ENCODE measurements at places on chromosomes 5 and 9.
A peak's percentile ranks its signal among the peaks of the same experiment; 100 is the strongest.

- DNase-seq: no peak
Observed at GRCh38 chr5:154325566-154325965, 120.2 kb upstream of the SAP30L start.

DNA sequence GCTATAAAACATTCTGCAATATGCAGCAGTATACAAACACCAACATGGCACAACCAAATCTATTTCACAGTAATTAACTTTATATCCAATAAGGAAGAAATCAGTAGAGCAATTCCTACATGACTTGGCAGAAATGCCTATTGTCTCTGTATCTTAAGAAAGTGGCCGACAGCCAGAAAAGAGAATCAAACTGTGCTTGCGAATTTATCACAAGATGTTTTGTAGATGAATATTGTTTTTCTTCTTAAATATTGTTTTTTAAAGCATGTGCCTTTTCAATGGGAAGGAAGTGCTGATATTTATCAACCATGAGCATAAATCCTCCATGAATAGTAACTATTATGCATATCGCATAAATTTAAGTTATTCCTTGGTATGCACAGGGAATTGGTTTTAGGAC is 501.7 kb upstream of the DMAC1 start:
- DNase-seq: no peak

GRCh38 chr5:159120446-159120845 is 20.7 kb upstream of the EBF1 start:
- peak; percentile 61 for DNase-seq

GRCh38 chr9:26012797-26013196 is 334.6 kb upstream of the TUSC1 start:
- no peak for DNase-seq

- DNase-seq: no peak
Observed at GRCh38 chr5:176770431-176770830, 39.9 kb upstream of the UNC5A start.

DNA sequence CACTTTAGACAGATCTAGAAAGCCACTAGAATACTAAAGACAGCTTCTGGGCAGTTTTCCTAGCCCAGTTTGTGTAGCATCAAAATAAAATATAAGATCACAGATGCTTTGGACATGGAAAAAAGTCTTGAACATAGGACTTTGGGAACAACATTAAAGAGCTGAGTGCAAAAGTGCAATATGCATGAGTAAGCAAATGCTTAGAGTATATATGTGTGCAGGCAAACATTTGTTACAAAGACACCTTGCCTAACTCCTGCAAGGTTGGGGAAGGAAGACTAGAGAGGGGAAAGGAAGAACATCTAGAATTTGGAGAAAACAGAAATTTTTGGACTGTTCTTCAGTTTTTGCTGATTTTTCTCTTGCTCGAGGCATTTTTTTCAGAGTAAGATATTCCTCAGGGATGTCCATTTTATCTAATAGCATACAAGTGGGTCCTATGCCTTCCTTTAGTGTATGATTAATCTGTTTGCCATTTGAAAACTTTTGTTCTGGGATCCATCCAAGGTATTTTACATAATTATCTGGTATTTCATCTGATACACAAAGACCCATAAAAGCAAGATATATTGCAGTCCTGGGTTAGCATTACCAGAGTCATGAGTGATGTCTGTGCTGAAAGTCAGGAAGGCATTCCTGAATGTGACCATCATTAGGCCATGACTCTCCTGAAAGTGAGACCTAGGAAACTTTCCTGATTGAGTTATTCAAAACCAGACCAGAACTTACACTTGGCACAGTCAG is 142.0 kb upstream of the RGMB start:
- no peak for DNase-seq

DNA sequence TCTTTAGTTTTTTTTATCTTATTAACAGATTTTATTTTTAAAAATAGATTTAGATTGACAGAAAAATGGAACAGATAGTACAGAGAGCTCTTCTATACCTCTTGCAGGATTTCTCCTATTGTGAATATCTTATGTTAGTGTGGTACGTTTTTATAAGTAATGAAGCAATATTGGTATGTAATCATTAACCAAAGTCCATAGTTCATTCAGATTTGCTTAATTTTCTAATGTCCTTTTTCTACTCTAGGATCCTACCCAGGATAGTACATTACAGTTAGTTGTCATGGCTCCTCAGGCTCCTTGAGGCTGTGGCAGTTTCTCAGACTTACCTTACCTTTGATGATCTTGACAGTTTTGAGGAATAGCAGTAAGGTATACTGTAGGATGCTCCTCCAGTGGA is 30.4 kb downstream of the PPP2R2B start:
- DNase-seq: no peak

DNA sequence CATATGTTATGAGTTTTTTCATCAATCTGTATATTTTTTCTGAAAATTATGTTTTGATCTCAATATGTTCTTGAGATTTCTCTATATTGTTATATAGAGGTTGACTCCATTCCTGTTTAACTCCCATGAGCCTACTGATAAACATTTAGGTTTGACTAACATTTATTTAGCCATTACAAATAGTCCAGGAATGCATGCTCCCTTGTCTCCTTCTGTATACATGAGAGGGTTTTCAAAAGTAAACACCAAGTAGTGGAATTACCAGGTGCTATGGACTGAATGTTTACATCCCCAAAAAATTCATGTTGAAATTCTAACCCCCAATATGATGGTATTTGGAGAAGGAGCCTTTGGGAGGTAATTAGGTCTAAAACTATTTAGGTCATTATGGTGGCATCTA is 3.5 kb upstream of the OR5C1 start:
- DNase-seq: no peak

DNA sequence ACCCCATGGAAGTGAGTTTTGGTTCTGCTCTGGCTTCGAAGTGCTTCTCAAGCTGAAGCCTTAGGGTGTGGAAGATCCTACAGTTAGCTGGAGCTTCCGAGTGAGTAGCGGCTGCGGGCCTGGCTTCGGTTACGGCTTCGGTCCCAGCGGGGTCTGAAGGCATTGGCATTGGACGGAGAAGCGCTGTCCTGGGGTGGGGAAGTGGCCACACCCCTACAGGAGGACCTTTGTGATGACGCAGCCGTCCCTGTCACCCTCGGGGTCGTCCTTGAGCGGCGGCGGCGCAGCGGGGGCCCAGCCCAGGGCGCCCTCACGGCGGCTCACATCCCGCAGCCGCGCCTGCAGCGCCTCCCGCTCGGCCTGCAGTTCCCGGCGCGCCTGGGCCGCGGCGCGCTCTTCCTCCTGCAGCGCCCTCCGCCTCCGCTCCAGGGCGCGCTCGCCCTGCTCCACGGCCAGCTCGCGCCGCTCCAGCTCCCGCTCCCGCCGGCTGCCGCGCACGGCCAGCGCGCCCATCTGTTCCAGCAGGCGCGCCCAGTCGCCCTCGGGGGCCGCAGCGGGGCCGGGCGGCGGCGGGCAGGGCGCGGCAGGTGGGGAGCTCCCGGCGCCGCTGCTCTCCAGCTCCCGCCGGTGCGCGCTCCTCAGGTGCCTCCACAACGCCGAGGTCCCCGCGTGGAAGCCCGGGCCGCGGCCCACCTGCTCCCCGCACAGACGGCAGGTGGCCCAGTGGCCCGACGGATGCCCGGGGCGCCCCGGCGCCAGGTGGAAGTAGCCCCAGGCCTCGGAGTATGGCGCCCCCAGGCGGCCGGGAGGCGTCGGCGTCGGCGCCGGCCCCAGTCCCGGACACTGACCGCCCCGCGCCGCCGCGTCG is 9.9 kb downstream of the ZBED3 start:
- DNase-seq: peak; percentile 52

GRCh38 chr5:158287643-158288271 is 428.8 kb upstream of the CLINT1 start:
- no peak for DNase-seq

DNA sequence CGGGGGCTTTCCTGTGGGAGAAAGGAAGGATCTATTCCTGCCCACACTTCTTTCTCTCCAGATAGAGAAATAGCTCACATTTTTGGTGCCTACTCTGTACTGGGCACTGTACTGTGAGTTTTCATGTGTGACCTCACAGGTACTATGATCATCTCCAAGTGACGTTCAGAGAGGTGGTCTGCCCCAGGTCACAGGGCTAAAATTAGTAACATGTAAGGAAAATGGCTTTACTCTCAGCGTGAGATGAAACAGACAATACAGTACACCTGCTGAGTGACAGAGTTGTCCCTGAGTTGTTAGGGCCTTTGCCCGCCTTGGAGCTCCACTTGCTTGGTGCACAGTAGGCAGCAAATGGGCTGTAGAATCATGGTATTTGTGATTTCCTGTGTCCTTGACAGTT is 306.1 kb upstream of the DMRT1 start:
- DNase-seq: no peak

DNA sequence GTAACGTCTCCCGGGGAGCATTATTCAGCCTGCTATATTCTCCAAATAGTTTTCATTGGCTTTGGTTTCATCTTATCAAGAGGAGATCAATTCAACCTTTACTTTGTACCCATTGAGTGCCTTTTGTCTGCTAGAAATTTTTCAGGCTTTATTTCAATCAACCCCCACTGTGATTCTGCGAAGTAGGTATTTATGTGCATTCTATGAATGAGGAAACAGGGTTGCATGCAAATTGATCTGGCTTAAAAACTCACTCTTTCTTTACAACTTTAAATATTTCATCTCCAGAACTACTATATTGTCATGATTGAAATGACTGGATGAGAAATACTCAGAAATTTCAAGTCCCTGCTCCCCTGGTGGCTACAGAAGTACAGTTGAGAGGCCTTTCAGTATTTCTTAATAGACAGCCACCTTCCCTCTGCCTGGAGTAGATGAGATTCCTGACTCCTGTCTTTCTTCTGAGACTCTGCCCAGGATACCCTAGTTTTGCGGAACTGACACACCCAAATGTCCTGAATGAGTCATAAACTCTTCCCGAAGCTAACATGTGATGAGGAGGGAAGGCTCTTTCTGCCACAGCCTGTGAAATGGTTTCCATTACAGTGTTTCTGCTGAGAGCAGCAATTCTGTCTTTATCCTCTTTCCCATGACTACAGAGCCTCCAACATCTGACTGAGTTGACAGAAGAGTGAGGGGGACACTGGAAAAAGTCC is 52.6 kb upstream of the TNC start:
- DNase-seq: no peak

DNA sequence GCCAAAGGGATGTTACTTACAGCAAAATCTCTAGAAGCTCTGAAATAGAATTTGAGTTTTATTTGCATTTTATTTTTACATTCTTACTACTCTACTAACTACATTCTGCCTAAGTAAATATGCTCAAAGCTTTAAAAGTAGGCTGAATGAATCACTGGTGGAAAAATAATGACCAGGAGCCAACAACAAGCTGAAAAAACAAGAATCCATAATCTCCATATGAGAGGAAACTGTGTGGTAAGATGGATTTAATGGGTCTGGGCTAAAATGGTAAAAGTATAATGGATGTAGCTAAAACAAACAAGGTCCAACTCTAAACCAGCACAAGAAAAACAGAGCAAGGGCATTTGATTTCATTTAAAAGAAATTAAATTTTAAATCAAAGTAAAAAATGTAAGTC is 525.8 kb upstream of the FTMT start:
- no peak for DNase-seq

DNA sequence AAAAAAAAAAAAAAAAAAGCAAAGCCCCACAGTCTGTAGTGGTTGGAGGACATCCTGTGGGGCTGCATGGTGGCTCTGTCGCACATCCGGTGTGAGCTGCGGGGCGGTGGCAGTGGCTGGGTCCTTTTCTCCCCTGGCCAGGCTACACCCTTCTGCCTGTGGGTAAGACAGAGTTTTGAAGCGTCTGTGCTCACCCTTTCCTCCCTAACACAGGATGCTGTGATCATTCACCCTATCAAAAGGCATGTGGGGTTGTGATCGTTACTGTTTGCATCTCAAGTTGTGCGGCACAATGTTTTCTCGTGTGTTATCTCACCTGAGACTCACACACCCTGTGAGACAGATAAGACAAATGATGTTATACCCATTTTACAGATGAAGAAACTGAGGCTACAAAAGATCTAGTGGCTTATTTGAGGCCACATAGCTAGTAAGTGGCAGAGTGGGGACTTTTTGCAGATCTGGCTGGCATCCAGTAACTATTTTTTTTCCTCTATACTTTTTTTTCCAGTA is 17.5 kb downstream of the IRF1 start:
- DNase-seq: peak; percentile 95

- DNase-seq: no peak
Observed at GRCh38 chr9:77092536-77092935, 73.1 kb downstream of the FOXB2 start.

GRCh38 chr9:121317737-121318630 is 50.0 kb downstream of the GSN start:
- DNase-seq: no peak

- DNase-seq: no peak
Observed at GRCh38 chr5:54883374-54884194, 101.8 kb downstream of the ESM1 start.

DNA sequence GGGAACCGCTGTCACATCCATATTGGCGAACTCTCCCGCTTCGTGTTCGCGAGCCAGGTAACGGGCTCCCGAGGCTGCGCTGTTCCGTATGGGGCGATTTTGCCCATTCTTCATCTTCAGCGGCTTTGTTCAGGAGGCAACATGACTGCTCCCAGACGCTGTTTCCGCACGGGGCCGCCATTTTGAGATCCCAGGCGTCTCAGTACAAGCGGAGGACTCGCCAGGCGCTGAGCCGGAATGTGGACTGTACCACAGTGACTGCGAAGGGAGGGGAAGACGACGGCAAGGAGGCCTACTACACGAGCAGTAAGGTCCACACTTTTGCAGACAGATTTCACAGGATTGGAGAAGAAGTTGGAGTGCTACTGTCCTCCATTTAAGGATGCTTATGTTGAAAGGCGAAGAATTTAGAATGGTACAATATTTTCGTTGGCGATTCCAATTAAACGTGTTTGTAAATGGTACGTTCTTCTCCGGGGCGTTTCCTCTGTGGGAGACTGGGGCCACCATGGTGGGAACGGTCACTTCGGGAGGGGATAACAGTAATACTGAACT is 41.6 kb upstream of the ZNF300 start:
- no peak for DNase-seq

- DNase-seq: no peak
Observed at GRCh38 chr5:30764704-30765103, 428.8 kb upstream of the CDH6 start.

DNA sequence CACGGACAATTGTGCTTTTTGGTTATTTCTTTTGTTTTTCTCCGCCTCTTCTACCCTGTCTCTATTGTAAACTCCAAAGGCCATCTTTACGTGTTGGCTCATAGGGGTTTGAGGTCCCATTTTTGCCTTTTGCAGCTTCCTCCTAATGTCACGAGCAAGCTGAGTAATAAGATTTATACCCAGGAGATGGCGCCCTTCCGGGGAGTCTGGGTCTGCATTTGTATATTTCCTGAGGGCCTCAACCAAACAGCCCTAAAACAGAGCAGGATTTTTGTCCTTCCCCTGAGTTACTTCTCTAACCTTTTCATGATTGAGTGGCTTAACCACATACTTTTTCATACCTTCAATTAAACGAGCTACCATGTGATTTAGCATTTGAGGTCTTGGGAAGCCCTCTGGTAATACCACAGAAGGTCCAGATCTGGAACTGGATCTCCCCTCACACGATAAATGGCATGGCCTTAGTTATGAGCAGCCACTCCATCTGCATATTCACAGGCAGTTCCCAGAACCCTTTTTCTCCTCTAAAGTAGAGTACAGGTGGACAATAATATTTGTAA is 11.2 kb upstream of the CFAP95 start:
- DNase-seq: peak; percentile 39

Data from CD4-positive, alpha-beta T cell treated with Interleukin-4 for 1 hour (primary cell).